ENCODE measurements at places on chromosomes 3 and 15. TPM values are rescaled to one million over a fixed set of nuclear protein-coding genes. Genes with fewer than 3 reads are reported as not detected.

- peak; percentile 86 for DNase-seq
Observed at GRCh38 chr15:90315278-90315982, 36.7 kb upstream of the ZNF774 start.

DNA sequence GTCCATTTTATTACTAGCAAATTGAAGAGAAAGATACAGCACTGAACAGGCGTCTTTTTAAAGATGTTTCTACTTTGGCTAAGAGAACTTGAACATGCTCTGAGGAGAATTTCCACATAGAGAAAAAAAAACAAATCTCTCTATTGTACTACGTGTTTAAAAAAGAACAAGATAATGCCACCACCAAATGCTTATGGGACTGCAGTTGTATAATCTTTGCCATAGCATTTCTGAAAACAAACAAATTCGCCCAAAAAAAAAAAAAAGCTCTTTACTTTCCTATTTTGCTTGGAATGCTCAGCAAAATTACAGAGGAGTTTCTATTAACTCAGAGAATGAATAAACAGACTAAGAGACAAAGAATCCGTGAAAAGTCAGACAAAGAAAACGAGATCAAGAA is 114.2 kb downstream of the CNTN3 start:
- DNase-seq = no peak

The CCDC33 gene
- total RNA-seq = 3.4 TPM

The UROC1 gene
- 0.48 TPM for total RNA-seq

- no peak for DNase-seq
Observed at GRCh38 chr15:27967541-27967940, 131.6 kb downstream of the OCA2 start.

DNA sequence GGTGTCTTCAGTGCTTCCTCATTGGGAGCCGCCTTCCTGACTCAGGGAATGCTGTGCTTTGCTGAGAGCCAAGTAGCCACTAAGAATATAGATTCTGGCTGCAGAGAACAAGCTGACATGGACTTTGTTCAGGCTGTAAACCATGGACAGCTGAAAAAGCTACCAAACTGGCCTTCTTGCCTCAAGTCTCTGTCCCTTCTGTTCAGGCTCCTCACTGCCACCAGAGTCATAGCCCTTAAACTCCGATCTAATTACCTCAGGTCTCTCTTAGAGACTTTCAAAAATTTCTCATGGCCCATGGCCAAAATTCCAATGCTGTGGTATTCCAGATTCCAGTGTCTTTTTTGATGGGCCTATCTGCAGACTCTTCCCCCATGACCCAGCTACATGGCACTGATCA is 19.4 kb upstream of the PTX3 start:
- no peak for DNase-seq

GRCh38 chr3:107641572-107642307 is 119.0 kb downstream of the BBX start:
- no peak for DNase-seq

The KLHL40 gene
- total RNA-seq = not detected

DNA sequence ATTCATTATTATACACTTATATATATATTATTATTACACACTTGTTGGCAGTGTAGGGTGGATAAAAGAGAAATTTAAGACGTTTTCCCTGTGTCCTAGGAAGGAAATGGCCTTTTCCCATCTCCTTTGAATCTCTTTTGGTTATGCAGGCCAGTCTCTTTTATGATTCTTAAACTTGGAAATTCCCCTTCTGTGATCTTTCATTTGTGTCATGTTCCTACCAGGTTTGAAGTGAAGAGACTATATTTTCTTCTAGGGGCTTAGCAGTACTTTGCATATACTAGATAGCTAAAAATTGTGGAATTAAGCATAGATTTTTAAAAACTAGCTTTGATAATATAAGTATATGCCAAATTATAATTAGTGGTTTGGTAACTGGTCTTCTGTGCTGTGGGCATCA is 58.5 kb downstream of the BBX start:
- DNase-seq = no peak

DNA sequence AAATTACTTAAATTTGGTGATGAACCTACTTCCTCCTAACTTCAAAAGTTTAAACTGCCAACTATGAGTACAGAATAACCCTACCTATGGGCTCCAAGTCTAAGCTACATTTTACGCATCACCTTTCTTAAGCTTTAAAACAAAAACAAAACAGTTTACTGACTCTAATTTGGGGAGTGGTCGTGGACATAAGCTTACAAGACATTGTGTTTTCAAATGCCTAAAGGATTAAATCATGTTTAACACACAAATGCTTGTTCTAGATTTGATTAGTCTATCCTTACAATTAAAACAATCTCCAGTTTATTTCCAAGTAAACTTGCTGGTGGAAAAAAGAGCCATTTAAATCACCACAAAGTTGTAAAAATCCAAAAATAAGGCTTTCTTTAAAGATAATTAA is 62.2 kb downstream of the UACA start:
- DNase-seq = no peak

GRCh38 chr3:71732637-71733036 is 7.4 kb upstream of the EIF4E3 start:
- no peak for DNase-seq

The ST8SIA2 gene
- total RNA-seq = 1.7 TPM

DNA sequence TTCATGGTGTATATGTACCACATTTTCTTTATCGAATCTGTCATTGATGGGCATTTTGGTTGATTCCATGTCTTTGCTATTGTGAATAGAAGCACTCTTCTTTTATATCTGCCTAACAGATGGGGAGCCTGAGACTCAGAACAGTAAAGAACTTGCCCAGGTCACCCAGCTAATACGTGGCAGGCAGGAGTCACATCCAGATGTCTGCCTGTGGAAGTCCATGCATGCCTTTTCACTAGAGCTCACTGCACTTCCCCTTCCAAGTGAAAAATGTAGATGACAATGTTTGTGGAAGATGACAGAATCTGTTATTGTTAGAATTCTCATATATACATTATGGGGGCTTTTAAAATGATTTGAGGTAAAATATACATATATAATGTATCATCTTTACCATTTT is 165.0 kb downstream of the PDZRN3 start:
- DNase-seq = no peak

- DNase-seq = no peak
Observed at GRCh38 chr3:59258550-59259260, 208.9 kb upstream of the CFAP20DC start.

DNA sequence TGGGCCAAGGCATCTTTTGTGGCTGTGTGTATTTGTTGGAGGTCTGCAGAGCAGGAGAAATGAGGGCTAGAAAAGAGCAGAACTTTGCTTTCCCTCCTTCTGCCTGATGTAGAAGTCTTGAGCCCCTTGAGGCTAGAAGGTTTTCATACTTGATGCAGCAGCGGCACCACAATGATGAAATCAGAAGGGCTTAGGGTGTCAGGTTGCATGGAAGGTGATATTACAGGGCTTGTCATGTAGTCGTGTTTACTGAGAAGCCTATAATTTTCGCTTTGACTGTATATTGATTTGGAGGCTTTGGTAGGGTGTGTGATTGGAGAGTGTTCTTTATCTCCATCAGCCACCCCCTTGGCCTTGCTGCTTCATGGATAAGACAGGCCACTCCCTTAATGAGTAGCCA is 339.8 kb downstream of the THSD4 start:
- DNase-seq = no peak

DNA sequence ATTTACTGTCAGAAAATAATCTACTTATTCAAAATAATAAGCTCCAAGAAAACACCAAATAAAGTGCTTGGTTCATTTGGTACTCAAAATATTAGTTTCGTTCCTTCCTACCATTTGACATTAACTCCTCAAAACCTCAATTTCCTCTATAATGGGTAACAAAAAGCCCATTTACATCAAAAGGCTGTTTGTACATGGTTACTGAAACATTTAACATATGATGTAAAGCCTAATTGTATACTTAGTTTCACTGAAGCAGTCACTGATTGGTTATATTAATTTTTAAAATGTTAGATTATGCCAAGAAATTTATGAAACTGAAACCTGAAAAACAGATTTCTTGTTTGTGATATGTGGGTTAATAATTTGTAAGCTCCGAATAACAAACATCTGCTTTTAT is 14.7 kb downstream of the XRN1 start:
- DNase-seq = no peak

GRCh38 chr15:89556413-89557262 is 18.6 kb upstream of the TICRR start:
- DNase-seq = peak; percentile 77

DNA sequence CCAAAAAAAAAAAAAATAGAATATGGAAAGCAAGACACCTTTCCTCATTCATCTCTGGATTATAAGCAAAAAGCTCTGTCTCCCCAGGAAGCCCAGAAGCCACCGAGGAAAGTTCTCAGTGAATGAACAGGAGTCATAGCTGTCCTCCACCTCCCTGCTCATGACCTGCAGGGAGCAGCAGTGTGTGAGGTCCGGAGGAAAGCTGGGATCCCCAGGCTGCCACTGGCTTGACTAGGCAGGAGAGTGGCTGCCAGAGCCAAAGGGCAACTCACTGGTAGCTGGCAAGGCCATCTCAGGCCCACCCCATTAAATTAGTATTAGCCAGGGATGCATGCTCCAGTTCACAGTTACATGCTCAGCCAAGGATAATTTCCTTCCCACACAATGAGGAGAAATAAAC is 191.6 kb upstream of the STT3B start:
- DNase-seq = no peak

The FSTL1 gene
- 1,082 TPM for total RNA-seq

GRCh38 chr3:187185759-187186158 is 11.5 kb upstream of the RTP1 start:
- DNase-seq = no peak

GRCh38 chr3:138889792-138890191 is 55.1 kb upstream of the PIK3CB start:
- DNase-seq = no peak

The TMC3 gene
- 0.48 TPM for total RNA-seq

DNA sequence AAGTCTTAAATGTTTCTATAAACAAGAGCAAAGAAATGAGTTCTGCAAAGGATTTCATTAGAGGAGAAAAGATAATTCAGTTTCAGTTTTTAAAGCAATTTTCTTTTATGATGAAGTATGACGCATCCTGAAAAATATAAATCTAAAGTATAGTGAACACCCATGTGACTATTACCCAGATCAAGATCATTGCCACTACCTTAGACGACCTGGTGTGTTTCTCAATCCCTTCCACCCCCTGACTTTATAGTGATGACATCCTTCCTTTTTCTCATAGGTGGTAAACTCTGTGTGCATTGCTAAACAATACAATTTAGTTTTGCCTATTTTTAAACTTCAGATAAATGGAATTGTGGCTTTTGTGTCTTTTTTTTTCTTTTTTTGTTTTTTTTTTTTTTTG is 8.4 kb downstream of the STT3B start:
- DNase-seq = no peak

DNA sequence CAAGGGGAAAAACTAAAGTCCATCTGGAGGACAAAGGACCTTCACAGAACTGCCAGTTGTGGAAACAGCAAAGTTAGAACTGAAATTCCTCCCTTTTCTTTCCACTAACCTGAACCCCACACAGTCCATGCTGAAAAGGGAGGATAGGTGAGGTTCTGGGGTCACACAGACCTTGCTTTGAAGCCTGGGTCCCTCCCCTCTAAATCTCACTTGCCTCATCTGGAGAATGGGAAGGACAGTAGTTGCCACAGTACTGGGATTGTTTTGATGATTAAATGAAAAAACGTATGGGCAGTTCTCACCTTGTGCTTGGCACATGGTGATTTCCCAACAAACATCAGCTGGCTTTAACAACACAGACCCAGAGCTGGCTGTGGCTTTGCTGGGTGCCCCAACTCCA is 166.4 kb upstream of the LRIG1 start:
- DNase-seq = no peak

The TIPIN gene
- 7.0 TPM for total RNA-seq

The CSPG4 gene
- 84.0 TPM for total RNA-seq

The FILIP1L gene
- total RNA-seq = 189 TPM

The TUSC7 gene
- total RNA-seq = 2.9 TPM

- no peak for DNase-seq
Observed at GRCh38 chr3:11077466-11077865, 76.8 kb upstream of the HRH1 start.

GRCh38 chr3:88149101-88149508 is 654 bp upstream of the C3orf38 start:
- DNase-seq = no peak

GRCh38 chr3:116716490-116716889 is 6.9 kb downstream of the TUSC7 start:
- peak; percentile 51 for DNase-seq

DNA sequence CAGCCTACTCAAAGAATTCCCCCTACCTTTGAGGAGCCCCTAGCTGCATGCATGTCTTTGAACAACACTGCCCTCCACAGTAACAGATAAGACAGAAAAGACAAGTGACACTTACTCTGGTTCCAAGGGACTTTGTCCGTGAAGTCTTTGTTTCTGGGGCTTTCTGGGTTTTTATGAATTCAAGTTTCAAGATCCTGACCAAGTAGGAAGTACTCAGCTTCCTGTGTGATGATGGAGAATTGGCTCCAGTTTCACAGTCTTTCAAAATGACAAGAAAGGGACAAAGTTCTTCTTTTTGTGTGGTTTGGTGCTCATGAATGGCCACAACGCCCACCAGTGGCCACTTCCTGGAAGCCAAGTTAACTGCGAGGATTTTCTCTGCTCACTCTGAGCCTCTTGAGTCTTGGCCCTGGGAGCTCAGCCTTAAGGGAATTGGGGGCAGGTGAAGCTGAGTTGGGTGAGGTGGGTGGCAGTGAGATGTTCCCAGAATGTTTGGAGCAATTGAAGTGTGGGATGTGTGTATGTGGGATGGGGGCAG is at the start of gene CCR1:
CCR1 (minus strand) TSS at position 147 of the 538 bp plus-strand sequence. CDS start 4,000 bp downstream, outside the sequence.
- DNase-seq = peak; percentile 44

DNA sequence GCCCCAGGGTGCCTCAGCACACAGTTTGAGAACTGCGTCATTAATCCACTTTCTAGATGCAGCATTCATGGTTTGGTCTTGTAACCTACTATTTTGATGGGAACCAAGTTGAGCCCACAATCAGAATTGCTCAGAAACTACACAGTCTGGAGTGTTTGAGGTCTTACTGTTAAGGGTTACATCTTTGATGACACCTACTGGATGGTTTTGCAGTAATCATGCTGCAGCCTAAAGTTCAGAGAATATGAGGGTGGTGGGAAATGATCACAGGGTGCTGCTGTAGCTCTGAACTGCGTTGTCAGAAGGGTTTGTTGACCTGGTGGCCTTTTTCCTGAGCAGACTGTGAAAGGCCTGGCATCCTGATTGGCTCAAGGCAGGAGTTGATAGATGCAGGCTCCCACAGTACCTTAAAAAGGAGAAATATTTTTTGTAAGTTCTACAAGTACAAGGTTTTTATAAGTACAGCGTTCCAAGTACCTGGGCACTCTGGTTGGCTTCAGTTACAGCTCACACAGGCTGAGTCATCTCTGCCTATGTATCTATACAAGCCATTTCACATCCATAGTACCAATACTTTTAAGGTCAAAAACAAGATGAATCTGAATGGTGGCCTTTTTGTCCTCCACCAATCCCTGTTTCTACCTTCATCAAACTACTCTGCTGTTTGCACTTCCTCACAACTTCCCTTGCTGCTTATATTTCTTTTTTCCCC is 60.5 kb upstream of the ACKR4 start:
- no peak for DNase-seq

GRCh38 chr15:69797051-69797595 is 300.6 kb downstream of the TLE3 start:
- no peak for DNase-seq

GRCh38 chr3:86774082-86774691 is 216.8 kb downstream of the VGLL3 start:
- peak; percentile 44 for DNase-seq

All from umbilical cord (tissue), 2 donors.